ENCODE measurements at places on chromosomes 6 and 20. TPM values are rescaled to one million over a fixed set of nuclear protein-coding genes. Genes with fewer than 3 reads are reported as not detected.

DNA sequence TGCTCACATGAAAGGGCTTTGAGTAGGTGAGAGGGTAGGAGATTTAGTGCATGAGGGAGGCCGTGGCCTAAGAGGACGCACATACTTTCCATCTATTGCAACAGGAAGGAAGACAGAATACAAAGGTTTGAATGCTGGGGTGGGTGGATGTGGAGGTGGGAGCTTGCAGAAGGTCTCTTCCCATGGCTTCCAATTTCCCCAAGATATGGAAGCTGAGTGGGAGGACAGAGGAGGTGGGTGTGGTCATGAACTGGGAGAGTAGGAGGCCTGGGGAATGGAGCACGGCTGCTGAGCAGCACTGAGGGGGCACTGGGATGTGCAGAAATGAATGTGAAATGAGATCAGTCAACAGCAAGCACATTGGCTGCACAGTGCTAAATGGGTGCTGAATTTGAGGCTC, 70.3 kb downstream of the SCML4 start:
- no peak for DNase-seq

The SLC13A3 gene
- total RNA-seq: not detected

The TREML2 gene
- total RNA-seq: not detected

DNA sequence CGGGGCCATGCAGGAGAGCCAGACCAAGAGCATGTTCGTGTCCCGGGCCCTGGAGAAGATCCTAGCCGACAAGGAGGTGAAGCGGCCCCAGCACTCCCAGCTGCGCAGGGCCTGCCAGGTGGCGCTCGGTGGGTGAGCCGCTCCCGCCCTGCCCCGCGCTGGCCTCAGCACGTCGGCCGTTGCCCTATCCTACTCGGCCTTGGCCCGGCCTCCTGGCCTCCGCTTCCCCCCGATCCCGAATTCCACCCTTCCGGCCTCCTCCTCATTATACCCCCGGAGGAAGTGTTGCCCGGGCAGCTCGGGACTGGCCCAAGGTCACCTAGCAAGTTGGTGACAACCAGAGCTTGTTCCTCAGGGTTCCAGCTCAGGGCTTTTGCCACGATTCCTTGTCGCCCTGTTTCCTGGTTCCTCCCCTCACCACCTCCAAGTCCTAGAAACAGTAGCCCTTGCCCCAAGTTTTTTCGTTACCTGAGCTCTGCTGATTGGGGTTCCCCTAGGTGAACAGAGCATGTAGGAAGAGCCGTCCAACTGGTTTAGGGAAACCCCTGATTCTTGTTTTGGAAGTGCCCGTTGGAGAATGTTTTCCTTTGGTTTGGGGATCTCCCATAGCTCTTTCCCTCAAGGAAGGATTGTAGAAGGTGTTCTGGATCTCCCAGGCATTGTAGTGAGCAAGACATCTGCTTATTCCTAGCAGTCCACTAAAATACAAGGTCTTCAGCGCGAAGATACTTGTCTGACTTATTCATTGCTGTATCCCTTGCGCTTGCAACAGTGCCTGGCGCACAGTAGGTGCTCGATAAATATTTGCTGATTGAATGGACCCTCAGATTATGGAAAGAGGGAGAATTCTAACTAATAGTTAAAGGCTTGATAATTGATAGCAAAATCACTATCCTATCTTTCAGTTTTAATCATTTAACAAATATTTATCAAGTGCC, 641 bp downstream of the ARFGEF2 start:
- peak; percentile 56 for DNase-seq

DNA sequence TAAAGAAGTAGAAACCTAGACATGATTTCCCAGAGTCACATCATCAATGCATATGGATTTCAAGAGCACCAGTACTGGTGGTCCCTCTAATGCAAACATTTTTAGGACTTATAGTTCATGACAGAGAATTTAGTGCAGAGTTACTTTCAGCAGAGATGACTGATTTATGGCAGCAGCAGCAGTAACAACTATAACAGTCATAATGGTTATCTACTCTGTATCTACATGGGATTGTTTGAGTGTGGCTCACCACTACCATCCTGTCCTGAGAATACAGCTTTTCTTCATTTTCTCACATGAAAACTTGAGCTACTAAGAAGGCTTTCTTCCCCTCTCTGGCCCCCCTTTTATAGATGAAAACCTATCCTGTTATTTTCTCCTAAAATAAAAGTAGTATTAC, 128.5 kb upstream of the ENPP5 start:
- DNase-seq: no peak

Measured in MG63 (cell line).